ENCODE measurements at places on chromosomes 3 and 15.

GRCh38 chr3:78697426-78697825 is 1070.4 kb downstream of the ROBO1 start:
- DNase-seq, result no peak

DNA sequence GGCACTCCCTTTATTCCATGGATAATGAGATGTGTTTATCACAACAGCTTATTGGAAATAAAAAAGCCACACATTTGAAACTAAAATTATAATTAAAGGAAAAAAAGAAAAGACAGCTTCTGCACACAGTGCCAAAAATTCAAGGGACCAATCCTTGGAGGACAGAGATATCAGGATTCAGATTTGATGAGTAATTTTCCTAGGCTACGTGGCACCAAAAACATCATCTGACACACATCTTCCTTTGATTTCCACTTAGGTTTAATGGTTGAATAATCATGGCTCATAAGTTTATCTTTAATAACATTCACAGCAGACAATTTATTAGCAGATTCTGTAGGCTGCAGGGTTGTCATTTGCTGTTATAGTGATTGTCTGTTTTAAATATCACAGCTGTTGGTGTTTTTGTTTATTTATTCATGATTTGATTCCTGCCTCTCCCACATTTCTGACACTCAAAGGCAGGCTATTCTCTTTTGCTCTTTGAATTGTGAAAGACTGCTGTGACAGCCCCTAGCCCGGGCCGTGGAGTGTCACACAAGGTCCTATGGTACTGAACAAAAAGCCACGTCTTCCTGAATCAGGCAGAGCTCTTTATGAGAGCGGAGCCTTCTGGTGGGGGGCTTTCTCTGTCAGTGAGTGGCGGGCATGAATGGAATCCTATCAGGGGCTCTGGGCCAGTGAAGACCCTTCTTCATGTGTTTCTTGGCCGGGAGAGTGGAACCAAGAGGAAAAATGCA is 708.5 kb downstream of the SQOR start:
- DNase-seq, result no peak

DNA sequence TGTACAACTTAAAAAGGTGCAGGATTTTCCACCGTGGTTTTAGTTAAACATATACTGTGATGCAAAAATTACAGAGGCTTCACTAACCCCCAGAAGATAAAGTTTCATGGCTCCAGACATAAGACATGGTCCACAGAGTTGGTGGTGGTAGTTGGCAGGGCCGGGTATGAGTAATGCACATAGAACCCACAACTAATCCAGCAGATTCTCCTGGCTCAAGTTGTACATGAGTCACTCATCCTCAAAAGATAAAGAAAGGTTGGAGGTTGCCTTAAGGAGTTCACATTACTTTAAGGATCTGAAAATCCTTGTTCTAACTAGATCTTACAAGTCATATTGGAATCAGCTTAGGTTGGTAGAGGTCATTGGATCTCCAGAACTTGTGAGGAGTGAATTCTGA is 98.3 kb upstream of the ZBTB20 start:
- no peak for DNase-seq

DNA sequence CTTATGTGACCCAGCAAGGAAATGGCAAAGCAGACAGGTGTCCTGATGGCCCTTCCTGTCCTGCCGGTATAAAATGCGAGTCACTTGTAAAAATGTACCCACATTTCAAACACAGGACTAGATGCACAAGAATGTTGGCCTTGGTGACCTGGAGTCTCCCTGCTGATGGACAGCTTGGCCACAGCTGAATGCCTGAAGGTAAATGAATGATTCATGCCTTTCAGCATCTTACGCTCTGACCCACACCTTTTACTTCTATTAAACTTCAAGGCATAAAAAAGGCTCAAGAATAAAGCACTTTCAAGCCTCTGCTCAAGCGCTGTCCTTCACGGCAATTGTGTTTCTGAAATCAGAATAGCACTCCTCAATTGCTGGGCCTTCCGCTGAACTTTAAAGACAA is 228.0 kb upstream of the SLCO3A1 start:
- no peak for DNase-seq

DNA sequence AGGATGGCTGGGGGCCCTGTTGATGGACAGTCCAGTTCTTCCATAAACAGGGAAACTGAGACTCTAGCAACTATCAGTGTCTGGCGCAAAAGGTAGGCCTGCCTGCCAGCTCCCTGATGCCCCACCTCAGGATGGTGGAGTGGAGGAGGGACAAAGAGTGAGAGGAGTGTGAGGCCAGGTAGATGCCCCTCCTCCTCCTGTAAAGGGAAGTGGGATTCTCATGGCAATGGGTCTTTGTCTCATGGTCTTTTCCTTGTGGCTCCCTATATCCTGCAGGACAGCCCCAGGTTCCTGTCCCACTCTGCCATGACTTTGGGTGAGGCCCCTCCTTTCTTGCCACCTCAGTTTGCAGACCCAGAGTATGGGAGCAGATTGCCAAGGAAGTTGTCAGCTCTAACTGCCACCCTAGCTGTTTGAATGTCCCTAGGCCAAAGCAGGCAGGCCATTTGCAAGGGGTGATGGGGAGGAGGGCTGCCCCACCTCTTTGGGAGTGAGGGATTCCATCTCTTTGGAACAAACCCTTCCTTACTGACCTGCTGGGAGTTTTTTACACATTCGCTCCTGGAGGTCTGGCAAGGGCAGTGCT is 2.8 kb upstream of the DNAH1 start:
- no peak for DNase-seq

DNA sequence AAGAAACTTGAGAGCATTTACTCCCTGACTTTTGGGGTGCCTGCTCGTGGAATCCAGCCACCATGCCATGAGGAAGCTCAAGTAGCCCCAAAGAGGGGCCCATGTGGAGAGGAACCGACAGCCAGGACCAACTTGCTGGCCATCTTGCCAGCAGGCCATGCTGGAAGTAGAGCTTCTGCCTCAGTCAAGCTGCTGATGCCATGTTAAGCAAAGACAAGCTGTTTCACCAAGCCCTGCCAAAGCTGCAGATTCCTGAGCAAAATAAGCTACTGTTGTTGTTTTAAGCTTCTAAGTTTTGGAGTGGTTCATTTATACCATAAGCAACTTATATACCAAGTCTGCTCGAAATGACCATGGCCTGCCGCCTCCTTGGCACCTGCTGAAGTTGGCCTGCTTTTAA is 14.1 kb downstream of the RFTN1 start:
- no peak for DNase-seq

GRCh38 chr15:56464893-56465520 is at the start of gene MNS1:
Gene MNS1, minus strand, starts transcription at chr15:56465137. Its CDS starts 165 bp downstream, at chr15:56464972.
- DNase-seq, result peak; percentile 92

DNA sequence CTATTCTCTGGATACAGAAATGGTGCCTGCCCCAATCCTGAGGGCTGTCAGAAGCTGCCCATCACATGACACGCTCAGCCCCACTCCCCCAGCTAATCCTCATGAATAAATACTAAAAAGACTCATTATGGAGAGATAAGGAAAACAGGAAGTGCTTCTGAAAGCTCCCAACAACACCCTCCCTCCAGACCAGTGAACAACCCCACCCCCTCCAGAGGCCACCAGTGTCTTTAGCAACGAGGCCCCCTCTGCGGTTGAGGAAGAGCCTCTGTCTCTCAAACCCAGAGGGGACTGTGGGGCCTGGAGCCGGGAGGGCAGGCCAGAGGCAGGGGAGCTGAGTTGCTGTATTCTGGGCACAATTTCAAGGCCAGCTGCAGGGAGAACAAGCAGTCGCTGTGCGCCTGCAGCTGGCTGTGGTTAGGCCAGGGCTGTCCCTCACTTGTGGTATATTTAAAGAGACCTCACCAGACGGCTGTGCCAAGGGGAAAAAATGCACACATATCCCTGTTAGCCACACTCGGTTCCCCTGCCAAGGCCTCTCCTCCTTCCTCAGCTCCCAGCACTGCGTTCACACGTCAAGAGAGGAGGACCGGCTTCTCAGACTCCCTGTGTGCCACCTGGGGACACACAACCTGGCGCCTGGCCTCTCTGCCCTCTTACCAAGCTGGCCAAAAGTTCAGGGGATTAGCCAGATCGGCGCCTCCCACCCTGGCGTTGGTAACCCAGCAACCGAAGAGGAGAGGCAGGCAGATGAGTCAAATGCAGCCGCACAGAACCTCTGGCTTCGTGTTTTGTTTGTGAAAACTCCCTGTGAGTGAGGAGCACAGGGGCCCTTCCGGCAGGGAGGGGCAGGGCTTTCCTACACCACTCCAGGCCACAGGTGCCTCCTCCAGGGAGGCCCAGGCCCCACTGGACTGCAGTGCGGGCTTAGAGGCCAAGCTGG is 101.2 kb upstream of the ETV5 start:
- peak; percentile 77 for DNase-seq

GRCh38 chr3:18188491-18188890 is 236.6 kb downstream of the SATB1 start:
- DNase-seq, result no peak

- no peak for DNase-seq
Measured at GRCh38 chr15:83848315-83849050, 194.6 kb downstream of the ADAMTSL3 start.

Measured in Right ventricle myocardium superior (tissue), 1 donor.